ENCODE measurements at places on chromosomes 11 and 22.
A peak's percentile ranks its signal among the peaks of the same experiment; 100 is the strongest.

DNA sequence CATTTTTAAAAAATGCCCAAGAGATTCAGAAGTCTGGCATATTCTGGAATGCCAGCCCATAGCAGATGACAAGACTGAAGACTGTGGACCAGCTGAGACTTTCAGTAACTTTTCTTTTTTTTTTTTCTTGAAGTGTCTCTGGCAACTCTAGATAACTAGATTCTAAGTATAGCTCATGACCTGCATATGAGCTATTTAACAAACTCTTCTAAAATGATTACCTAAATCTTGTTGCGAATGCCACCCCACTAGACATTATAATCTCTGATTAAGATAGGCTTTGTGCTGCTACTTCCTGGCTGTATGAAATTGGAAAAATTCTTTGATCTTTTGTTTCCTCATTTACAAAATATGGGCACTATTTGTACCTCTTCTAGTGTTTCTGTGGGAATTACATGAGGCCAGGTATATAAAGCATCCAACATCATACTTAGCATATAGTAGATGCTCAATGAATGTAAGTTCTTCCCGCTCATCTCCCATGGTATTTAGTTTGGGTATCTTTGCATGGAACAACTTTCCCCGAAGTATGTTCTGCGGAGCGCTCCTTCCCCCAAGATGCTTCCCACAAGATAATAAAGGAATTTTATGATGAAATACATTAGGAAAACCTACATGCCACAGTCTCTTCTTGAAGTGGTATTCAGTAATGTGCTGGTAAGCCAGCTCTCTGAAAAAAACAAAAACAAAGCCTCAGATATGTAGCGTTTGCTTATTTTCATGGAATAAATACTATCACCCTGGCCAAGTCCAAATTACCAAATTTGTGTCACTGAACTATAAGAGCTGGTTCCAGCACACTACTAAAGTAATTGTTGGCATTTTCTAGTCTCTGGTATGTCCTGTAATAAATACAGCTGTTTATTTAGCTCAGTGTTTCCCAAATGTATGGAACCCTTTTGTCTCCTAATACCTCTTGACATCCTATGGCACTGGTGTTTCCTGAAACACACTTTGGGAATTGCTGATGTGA is 86.8 kb upstream of the TIMP3 start:
- DNase-seq: no peak

- DNase-seq: no peak
Measured at GRCh38 chr11:11347592-11347991, 5.5 kb downstream of the CSNK2A3 start.

GRCh38 chr11:117313828-117314768 is 2.0 kb downstream of the BACE1 start:
- DNase-seq: peak; percentile 18

GRCh38 chr22:24435323-24435645 is 7.9 kb downstream of the ADORA2A start:
- no peak for DNase-seq

- DNase-seq: no peak
Measured at GRCh38 chr11:117019871-117020270, 78.4 kb downstream of the SIK3 start.

- no peak for DNase-seq
Measured at GRCh38 chr22:37175414-37176281, 12.4 kb downstream of the C1QTNF6 start.

GRCh38 chr11:5604896-5605295 is 8.5 kb downstream of the TRIM6 start:
- DNase-seq: no peak

DNA sequence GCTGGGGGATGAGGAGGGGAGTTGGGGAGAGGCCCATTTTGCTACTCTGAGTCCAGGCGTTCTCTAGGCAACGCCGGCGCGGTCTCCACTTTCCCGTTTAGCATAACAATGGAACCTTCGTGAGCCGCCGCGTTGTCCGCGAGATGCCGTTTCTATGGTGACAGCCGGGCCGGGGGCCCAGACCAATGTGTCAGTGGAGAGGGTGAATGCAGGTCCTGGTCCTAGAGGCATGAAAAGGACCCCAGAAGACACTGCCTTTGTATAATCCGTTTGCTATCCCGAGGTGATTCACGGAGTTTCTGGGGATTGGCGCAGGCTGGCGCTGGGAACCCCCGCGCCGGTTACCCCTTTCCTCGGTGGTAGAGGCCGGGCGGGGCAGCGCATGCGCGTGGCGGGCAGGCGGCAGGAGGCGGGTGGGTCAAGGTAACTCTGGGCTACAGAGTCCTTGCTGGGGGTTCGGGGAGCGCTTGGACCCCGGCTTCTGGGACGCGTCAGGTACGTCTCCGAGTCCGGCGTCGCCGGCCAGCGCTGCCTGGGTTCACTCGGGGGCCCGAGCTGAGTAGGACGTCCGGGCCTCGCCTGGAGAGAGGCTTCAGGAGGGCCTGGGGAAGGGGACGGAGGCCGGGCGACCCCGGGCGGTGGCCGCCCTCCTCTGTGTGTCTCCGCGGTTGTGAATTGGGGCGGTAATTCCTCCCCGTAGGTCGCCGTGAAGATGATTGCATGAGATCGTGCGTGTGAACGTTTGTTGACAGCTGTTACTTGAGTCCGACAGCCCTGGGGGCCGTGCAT is at the start of the genes CBY1 and FAM227A:
Gene CBY1, plus strand, starts transcription at position 383 of the 789 bp plus-strand sequence. CDS start 11,417 bp downstream, outside the sequence.
Gene FAM227A, minus strand, starts transcription at position 137 of the 789 bp plus-strand sequence. CDS start 6,224 bp downstream, outside the sequence.
- peak; percentile 79 for DNase-seq

Measured in inflammatory macrophage (primary cell).